ENCODE measurements at places on chromosomes 5 and 9.
A peak's percentile ranks its signal among the peaks of the same experiment; 100 is the strongest.

GRCh38 chr9:110999379-110999778 is 38.9 kb downstream of the LPAR1 start:
- no peak for DNase-seq

GRCh38 chr9:21153336-21154017 is 11.8 kb upstream of the IFNW1 start:
- DNase-seq, result peak; percentile 83

DNA sequence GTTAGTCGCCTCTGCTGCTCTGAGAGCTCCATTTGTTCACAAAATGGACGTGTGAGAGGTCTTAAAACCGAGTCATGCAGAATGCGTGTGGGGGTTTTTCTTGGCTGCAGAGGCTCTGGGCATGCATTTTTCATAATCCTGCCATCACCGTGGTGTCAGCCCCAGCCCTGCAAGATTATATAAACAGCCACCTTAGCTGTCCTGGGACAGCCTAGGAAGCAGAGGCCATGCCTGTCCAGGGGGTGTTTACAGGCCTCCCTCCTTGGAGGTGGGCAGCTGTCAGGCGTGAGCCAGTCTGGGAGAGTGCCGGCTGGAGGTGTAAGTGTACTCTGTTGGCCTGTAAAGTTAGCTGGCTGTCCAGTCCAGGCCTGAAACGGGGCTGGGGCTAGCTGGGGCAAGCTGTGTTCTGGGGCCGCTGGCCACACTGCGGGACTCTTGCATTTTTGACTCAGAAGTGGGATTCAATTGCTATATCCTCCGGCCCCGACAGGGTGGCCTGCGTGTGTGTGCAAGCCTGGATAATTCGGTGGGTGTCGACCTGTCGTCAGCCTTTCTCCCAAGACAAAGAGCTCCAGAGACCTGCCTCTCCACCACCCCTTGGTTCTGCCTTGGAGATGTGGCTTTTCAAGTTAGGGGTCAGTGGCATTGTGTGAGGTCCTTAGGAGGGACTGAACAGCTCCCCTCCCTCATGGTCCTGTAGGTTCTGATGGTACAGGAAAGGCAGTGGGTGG is 2.4 kb downstream of the WNK2 start:
- DNase-seq, result no peak

DNA sequence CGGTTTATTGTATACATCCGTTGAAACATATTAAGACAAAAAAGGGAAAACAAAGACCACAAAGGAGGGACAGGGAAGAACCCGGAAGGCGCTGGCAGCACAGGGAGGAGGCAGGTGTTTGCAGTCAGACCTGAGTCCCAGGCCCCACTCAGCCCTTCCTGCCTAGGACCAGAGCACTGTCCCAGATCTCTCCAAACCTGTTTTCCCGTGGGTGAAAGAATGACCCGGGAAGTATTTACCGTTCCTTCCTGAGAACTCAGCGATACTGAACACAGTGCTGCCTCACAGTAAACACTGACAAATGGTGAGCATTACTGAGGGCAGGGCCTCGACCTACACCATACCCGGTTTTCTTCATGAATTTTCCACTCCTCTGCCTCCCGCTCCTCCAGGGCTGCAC is 1.2 kb downstream of the ABO start:
- DNase-seq, result no peak

DNA sequence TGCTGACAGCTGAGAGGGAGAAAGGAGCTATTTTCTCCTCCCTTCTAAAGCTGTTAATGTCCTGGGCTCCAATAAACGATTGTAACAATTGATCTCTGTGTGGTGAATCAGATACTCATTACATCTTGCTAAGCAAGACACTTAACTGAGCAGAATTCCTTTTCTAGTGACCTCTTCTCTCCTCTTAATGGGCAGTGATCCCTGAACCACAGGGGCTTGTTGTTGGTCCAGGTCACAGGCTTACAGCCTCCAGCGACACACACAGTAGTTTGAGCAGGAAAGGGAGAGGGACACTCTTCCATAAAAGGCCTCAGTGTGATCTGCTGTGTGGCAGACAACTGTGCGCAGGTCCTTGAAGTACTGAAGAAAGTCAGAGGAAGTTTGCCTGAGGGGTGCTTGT is 58.5 kb upstream of the MYO10 start:
- no peak for DNase-seq

DNA sequence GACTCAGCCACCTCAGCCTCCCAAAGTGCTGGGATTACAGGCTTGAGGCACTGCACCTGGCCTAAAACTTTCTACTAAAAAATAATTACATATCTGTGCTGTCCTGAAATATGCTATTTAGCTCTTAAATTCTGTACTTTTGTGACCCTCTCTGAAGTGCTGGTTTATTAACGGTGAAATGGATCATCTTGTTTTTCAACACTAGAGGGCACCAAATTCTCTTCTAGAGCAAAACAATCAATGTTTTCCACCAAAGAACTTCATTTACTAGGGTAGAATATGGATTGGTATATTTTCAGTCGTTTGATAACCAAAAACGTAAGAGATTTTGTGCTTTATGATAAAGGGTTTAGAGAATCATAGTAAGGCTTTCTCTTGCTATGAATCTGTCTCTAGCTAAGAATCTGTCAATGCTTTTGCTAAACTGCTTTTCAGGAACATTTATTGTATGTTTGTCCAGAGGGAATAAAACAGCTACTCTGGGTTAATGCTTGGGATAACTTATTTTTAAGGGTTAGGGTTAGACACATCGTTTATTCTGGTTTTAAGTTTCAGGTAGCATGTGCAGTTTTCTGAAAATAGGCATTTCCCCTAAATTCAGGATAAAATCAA is 63.6 kb downstream of the RNF180 start:
- peak; percentile 21 for DNase-seq

DNA sequence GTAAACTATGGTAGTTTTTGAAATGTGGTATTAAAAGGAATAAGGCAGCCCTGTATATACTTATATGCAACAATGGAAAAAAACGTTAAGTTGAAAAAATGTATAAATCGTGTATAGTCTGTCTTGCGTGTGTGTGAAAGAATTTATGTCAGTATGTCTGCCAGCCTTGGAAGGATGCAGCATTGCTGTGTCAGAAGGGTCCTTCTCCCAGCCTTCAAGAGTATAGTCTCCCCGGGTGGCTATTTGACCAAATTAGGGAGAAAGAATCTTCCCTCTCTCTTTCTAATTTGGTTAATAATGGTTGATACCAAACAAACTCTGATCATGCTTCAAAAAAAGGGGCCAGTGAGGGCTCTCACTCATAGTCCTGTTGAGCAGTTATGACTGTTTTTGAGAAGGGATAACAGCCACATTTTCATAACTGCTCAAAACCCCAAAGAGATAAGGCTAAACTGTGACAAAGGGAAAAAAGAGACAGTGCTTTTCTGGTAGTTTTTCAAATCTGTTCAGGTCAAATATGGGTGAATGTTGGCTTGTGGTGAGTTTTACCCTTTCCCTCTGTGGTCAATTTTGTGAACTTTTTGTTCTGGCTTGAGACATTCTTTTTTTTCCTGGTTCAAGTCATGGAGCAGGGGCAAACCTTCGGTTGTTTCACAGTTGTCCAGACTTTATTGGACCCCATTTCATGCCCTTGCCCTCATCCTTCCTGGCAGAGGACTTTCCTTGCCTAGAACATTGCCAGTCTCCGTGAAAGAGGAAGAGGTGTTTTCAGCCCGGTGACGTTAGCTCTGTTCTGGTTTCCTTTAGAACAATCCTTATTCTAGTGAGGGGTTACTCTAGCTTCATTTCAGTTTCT is 21.0 kb downstream of the SNX30 start:
- DNase-seq, result peak; percentile 34

- DNase-seq, result no peak
Measured at GRCh38 chr9:97601228-97601898, 31.8 kb downstream of the TSTD2 start.
